ENCODE measurements at places on chromosomes 7 and 10.
A peak's percentile ranks its signal among the peaks of the same experiment; 100 is the strongest.

DNA sequence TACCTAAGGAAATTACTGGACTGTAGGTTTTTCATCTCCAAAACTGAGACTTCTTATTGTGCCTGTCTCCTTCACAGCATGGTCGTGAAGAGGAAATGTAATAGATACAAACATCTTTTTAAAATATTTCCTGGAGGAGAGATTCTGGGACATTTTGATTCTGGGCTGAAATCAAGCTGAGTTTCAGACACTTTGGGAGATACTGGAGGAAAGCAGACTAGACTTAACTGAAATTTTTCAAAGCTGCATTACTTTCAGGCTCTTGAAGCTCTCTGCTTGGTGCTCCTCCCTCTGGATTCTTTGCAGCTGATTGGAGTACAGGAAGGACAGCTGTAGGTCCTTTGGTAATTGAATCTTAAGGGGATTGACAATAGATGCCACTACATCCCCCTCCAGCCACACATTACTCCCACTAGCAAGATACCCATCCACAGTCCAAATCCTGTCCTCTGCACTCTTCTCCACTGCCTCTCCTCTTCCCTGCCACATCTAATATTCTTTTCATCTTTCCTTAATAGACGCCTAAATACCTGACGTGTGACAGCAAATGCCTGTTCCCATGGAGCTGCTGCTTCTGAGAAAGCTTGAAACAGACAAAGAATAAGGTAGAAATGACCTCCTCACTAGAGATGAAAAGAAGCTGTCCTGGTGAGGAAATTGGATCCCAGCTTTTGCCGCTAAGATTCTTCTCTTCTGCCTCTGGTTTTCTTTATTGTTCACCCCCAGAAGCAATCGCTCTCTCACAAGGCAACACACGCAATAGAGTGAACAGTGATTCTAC lies 111.5 kb upstream of the PHYHIPL start:
- no peak for DNase-seq

DNA sequence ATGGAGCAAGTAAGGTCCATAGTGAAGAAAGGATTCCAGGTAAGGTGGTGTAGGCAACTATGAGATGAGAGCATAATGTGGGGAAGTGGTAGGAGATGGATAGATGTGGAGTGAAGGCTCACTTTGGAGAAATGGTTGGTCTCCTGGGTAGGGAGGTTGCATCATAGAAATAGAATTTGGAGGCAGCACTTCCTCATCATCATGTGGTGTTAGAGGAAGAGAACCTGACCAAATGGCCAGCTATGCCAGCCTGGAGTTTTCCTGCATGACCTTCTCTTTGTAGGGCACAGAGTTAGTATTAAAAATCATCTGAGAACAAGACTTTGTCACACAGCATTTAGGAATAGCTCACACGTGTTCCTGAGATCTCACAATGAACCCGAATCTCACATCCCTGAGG lies 126.7 kb upstream of the CXCL12 start:
- no peak for DNase-seq

- no peak for DNase-seq
These were observed 4.2 kb downstream of the KCNMA1 start for GRCh38 chr10:77633376-77633775.

DNA sequence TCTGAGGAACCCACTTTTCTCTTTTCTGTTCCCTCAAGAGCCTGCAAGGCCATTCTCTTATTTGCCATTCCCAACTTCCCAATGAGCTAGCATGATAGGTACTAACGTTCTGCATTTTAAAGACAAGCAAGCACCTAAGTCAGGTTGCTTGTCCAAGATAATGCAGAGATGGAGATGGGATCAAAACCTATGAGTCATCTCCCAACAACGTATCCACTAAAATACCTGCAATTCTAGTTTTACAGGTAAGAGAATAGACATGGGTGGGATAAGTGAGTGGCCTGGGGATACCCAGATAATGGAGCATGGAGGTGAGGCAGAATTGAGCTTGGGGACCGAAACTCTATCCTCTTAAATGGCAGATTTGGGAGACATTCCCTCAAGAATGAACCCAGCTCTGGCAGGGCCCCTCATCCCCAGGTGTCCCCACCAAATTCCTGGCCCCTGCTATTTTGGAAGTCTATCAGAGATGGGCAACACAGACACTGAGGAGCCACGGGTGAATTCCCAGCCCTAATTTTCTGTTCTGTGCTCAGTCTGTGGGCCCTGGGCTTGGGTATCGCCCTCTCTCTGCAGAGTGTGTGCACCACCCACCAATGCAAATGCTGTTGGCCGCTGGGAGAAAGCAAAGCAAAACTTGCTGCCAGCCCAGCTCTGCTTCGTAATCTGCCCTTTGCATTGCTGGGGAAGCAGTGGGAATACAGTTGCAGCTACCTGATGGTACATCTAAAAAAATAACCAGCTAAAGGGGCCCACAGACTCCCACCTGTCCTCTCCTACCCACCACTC lies 98.3 kb downstream of the KCNMA1 start:
- peak; percentile 85 for DNase-seq

GRCh38 chr10:6507311-6507710 lies 72.8 kb downstream of the PRKCQ start:
- no peak for DNase-seq

- DNase-seq: no peak
These were observed 212.4 kb upstream of the YAE1 start for GRCh38 chr7:39353615-39354376.

- no peak for DNase-seq
These were observed 142.2 kb downstream of the TWIST1 start for GRCh38 chr7:18975276-18975675.

GRCh38 chr7:70856901-70857630 lies 274.9 kb upstream of the GALNT17 start:
- peak; percentile 89 for DNase-seq

DNA sequence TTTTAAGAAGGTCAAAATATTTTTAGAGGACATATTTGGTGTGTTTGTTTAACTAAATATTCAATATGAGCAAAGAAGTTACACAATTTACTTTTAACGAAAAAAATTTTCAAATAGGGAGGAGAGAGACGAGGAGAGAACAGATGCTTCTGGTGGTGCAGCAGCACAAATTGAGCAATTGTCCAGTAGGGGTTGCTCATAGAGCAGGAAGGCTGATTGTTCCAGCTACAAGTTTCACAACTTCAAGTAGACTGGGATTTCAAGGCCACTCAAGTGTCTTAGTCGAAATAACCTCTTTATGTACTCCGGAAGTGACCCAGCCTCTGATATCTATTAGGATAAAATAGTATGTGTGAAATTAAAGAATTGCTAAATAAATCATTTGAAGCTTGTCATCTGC lies 197.9 kb downstream of the HDAC9 start:
- peak; percentile 48 for DNase-seq

DNA sequence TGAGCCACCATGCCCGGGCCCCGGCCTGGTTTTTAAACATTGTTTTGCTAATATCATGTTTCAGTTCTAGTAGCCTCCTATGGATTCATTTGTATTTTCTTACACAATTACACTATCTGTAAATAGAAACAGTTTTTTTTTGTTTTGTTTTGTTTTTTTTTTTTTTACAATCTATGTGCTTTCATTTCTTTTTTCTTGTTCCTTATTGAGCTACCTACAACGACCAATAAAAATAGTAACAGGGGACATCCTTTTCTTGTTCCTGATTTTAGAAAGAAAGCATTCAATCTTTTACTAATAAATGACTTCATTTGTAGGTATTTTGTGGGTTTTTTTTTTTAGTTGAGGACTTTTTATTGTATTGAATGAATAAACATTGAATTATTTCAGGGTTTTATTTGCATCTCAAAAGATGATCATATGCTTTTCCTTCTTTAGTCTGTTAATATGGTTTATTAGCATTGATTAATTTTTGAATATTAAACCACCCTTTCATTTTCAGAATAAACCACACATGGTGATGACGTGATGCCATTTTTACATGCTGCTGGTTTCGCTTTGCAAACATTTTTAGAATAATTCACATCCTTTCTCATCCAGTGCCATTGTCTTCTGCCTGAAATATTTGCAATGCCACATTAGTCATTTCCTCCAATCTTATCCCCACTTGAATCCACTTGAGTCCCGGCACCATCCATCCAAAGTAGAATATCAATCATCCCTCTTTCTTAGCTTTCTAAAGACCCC lies 18.1 kb upstream of the AKR1E2 start:
- no peak for DNase-seq

GRCh38 chr10:42836771-42837468 lies 54.3 kb downstream of the BMS1 start:
- no peak for DNase-seq

DNA sequence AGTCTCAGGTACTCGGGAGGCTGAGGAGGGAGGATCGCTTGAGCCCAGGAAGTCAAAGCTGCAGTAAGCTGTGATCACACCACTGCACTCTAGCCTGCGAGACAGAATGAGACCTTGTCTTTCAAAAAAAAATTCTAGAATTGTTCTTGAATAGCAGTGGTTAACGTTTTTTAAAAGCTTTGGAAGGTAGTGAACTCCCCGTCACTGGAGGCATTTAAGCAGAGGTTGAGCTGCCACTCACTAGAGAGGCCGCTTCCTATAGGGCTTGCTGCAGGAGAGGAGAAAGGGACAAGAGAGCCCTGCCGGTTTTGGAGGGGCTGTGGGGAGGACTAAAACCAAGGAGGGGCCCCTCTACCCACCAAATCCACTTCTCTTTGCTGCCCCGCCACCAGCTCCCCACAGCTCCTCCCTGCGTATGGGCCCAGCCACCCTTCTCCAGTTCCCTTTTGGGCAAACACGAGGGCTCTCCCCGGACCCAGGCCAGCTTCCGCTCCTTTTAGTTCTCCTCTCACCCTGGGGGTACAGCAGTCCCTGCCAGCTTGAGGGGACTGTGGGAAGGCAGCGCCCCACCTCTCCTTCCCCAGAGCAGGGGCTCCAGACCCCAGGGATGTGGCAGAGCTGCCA lies 86.9 kb upstream of the GTF2I start:
- DNase-seq: no peak

GRCh38 chr10:26335574-26336093 lies 102.5 kb upstream of the APBB1IP start:
- peak; percentile 65 for DNase-seq

GRCh38 chr7:69062020-69062765 lies 536.1 kb upstream of the AUTS2 start:
- DNase-seq: no peak

DNA sequence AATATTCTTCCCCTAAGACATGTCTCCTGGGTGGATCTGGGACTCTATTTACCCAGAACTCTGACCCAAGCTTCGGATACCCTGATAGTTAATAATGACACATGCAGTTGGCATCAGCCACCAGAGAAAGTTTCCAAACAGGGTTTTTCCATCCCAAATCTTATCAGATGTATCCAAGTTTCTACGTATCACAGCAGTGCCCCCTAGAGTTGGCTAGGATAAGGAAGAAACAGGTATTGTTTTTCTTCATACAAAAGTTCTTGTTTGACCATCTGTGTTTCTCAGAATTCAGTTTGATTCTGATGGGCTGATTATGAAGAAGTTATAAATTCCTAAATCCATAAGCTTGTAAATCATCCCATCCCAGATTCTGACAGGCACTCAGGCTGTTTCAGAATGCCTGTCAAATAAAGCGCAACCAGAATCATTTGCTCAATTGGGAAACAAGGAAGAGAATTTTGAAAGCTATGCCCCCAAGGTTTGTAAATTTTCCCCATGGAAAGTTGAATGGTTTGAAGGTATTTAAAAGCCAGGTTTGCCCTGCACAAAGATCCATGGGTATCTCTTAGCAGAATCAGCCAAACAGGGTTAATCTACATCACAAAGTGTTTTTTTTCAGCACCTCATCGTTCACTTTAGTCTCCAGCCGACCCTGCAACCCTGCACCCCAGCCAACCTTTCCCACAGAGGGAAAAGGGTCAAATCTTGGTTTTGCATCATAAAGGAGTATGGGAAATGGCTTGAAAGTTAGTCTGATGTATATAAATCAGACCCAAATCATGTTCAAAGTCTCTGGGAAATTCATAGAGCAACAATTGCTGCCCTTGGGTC lies 47.4 kb downstream of the NRAP start:
- DNase-seq: peak; percentile 58
